ENCODE measurements at places on chromosomes 5 and 9.

DNA sequence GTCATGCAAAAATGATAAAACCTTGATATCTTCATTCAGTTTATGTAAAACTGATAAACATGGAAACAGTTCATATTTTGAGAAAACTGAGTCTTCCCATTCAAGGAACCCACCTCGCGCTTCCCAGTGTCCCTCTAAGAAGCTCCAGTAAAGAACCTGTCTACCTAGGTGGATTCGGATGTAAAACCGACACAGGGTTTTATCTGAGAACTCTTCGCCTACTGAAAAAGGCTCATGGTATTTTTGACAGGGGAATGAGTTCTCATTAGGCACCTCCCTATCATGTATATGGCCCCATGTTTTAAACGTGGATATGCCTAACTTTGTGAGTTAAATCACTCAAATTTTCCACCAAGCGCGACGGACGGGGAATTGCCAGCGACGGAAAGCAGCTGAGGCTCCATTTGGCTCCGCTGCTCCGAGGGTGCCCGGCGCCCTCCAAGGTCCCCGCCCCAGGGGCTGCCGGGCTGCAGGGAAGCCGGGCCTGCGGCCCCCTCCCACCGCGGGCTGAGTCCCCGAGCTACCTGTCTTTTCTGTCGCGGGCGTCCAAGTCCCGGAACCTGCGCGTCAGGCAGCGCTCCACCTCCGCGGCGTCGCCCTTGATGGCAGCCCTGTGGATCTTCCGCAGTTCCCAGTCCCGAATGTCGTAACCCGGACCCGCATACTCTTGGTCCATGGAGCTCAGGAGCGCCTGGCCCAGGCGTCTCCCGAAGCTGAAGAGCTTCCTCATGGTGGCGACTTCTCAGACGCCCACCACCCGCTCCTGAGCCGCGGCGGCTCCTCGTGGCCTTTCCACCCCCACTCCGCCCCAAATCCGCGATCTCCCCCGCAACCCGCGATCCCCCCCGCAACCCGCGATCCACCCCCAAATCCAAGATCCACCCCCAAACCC lies 594 bp downstream of the ANKRD18A start:
- no peak for DNase-seq

DNA sequence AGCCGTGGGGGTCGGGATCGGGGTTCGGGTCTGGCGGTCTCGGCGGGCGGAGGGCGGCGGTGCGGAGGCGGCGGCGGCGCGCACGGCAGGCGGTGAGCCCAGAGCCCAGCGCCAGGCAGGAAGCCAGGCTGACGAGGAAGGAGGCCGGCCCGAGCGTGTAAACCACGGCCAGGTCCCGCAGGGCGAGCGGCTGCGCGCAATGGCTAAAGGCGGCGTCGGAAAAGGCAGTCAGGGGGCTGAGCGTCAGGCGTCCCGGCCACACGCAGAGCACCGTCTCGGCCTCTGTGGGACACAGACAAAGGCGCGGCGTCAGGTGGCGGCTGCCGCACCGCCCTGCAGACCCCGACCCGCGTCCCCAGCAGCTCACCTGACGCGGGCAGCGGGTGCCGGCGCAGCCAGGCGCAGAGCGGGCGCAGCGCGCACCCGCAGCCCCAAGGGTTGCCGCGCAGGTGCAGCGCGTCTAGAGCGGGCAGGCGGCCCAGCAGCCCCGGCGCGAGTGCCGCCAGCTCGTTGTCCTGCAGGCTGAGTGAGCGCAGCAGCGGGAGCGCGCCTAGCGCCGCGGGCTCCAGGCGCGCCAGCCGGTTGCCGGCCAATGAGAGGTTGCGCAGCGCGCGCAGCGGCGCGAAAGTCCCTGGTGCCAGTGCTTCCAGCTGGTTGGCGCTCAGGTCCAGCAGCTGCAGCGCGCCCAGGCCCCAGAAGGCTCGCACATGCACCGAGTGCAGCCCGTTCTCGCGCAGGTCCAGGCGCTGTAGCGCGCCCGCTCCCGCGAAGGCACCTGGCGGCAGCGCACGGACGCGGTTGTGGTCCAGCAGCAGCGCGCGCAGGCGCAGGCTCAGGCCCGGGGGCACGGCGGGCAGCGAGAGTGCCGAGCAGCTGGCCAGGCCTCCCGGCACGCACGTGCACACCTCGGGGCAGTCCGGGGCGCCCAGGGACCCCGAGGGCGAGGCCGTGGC lies 671 bp downstream of the LRRC26 start:
- no peak for DNase-seq

- no peak for DNase-seq
These were observed 70.0 kb downstream of the RXRA start for GRCh38 chr9:134396258-134396742.

DNA sequence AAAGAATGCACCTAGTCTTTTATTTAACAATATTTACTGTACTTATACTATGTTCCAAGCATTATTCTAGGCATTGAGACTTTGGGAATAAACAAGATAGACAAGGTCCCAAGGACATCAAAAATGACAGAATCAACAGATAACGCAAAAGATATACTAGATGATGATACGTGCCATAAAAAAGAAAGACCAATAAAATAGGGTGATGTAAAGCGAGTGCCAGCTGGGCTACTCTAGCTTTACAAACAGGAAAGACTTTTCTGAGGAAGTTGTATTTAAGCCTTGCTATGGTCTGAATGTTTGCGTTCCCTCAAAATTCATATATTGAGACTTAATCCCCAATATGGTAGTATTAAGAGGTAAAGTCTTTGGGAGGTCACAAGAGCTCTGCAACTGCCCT lies 310.2 kb upstream of the RGMB start:
- DNase-seq = no peak

GRCh38 chr9:72592502-72593403 lies 71.3 kb downstream of the TMC1 start:
- no peak for DNase-seq

- no peak for DNase-seq
These were observed 2.1 kb upstream of the SH3GLB2 start for GRCh38 chr9:129030191-129030590.

- no peak for DNase-seq
These were observed 178.3 kb downstream of the AOPEP start for GRCh38 chr9:94904806-94905205.

DNA sequence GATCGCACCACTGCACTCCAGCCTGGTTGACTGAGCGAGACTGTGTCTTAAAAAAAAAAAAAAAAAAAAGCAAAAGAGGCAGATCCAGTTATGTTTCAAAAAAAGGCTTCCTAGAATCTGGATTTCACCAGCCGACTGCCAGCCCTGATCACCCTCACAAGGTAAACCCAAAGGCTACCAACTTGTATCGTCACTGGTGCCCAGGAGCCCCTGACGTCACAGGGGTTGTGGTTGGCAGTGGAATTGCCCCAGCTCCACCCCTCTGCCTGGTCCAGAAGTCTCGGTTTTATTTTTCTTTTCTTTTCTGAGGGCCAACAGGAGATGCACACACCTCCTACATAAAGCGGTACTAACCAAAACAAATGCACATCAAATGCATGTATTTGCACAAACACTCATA lies 6.0 kb upstream of the LMX1B start:
- DNase-seq = no peak

- no peak for DNase-seq
These were observed 40.8 kb upstream of the NTNG2 start for GRCh38 chr9:132121021-132121420.

DNA sequence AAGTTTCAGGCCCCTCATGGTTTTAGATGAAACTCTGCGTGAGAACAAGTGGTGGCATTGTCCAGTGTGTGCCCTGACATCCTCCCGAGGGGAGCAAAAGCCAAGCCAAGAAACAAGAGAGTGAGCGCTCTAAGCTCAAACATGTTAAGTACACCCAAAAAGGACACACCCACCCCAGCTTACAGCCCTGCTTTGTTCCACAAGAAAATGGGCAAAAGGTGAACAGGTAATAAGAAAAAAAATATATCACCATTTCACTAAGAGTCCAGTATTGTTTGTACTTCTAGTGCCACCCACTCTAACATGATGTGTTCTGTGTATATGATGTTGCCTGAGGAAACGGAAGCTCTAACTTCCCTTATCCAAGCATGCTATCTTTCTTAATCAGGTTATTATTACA lies 278.2 kb downstream of the SLIT3 start:
- DNase-seq = no peak

DNA sequence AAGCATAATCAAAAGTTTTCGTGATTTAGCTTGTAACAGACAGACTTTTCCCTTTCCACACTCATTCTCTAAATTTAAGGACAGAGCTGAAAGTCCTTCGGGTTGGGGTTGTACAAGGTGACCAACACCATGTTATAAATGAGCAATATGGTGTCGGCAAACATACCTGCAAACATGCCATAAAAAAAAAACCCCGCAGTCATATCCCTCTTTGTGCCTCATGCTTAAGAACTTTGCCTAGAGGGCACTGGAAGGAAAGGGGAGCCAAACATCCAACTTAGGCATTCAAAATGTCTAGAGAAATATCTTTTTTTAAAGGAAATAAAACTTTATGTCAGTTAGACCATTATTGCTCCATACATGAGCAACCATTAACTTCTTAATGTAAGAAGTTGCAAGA lies 73.2 kb downstream of the TLE1 start:
- no peak for DNase-seq

- DNase-seq = no peak
These were observed 35.7 kb downstream of the ELL2 start for GRCh38 chr5:95925939-95926338.

- no peak for DNase-seq
These were observed 439.9 kb downstream of the BRINP1 start for GRCh38 chr9:118929287-118929686.

- no peak for DNase-seq
These were observed 467.4 kb upstream of the SEMA6A start for GRCh38 chr5:117041926-117042595.

DNA sequence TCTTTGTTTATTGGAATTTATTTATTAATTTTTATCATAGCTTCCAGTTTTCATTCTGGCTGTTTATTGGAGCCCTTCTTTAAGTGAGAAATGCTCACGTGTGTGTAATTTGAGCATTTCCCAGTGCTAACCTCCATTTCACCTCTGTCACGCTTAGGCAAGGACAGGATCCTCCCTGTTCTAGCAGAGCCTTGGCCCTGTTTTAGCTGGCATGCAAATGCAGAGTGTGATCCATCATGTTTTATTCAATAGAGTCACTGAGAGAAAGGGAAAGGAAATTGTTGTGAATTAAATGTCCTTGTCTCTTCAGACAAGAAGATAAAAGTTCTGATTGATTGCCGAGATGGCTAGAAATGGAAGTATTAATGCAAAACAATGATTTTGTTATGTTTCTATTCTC lies 137.3 kb upstream of the ACO1 start:
- DNase-seq = no peak

DNA sequence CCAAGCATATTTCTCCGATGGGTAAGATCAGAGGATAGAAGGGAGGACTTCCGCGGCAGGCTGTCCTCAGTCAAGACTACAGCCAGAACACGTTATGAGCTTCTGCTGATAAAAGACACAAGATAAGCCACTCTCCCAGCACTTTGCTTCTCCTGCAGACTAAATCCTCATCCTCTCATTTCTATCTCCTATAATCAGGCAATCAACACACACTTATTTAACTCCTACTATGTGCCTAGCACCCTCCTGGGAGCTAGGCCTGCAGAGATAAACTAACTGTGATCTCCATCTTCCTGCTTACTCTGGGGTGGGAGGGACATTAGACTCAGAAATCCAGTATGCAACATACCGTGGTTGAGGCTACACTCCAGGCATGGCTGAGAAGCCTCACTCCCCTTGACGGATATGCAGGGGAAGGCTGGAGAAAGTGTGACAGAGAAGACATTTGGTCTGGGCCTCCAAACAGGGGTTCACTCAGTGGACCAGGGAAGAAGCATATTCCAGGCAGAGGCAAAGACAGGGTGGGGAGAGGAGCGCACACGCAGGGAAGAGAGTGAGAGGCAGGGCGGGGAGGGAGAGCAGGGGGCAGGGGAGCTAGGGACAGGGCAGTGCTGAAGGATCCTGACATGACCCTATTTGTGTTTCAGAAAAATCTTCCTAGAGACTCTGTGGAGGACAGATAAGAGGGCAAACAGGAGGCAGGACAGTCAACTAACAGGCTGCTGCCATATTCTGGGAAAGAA lies 274.1 kb downstream of the DENND1A start:
- no peak for DNase-seq

GRCh38 chr9:37925786-37926736 lies 22.1 kb upstream of the SLC25A51 start:
- DNase-seq = no peak

DNA sequence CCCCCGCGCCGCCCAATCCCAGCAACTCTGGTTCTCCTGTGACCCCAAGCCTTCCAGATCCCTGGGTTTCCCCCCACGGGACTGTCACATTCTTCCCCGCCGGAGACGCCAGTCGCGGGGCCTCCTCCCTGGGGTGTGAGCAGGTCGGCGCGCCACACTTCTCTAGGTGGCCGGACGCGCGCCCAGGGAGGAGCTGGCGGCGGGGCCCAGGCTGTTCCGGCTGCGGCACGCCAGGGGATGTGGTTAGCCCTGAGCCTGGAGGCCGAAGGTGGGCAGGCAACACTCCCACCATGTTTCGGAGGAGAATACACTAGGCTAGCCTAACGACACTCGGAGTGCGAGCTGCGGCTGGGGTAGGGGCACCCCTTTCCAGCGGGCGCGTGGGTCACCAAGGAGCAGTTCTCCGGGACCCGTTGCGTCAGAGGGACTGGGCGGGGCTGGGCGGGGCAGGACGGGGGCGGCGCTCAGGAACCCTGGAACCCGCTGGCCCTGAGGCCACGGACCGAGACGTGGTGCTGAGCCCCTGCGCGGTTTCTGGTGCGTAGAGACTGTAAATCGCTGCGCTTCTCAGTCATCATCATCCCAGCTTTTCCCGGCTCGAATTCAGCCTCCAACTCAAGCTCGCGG lies at the start of gene SLC27A6:
TSS of gene SLC27A6 (plus strand) at position 478 of the 627 bp plus-strand sequence. CDS start 650 bp downstream, outside the sequence.
- no peak for DNase-seq

GRCh38 chr5:179918742-179919486 lies 11.2 kb upstream of the TBC1D9B start:
- DNase-seq = no peak

- DNase-seq = no peak
These were observed 19.6 kb upstream of the RNF20 start for GRCh38 chr9:101514071-101514470.

- DNase-seq = no peak
These were observed 6.1 kb upstream of the TMEM252 start for GRCh38 chr9:68546596-68547390.

- DNase-seq = no peak
These were observed 75.2 kb downstream of the AOPEP start for GRCh38 chr9:94801681-94802080.

- no peak for DNase-seq
These were observed 21.0 kb upstream of the EPB41L4A start for GRCh38 chr5:112440031-112440430.

DNA sequence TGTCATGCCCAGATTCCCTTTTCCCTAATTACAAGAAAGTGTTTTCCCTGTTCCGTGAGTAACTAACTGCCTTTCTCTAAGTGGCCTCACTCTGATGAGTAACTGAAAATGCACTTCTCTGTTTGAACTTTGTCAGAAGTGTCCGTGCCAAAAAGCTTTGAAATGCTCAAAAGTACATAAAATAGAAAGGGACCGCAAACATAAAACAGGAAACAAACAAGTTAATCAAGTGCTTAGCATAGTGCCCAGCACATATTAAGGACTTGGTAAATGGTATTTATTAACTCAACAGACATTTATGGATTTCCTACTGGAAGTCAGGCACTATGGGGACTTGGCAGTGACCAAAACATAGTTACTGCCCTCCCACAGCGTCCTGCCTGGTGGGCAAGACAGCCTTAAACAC lies 22.3 kb downstream of the AQP3 start:
- DNase-seq = no peak
